Liver (tissue), 10 donors: ENCODE measurements at places on chromosomes 3 and 15. TPM values are rescaled to one million over a fixed set of nuclear protein-coding genes. Genes with fewer than 3 reads are reported as not detected.

- no peak for DNase-seq
Measured at GRCh38 chr15:40080847-40081246, 27.8 kb downstream of the BMF start.

Gene FAM240A
- not detected for total RNA-seq

Gene ADAMTS7
- total RNA-seq: 2.4 TPM

Gene TGFBR2
- total RNA-seq: 61.2 TPM

- DNase-seq: no peak
Measured at GRCh38 chr3:192545333-192545732, 182.0 kb downstream of the FGF12 start.

DNA sequence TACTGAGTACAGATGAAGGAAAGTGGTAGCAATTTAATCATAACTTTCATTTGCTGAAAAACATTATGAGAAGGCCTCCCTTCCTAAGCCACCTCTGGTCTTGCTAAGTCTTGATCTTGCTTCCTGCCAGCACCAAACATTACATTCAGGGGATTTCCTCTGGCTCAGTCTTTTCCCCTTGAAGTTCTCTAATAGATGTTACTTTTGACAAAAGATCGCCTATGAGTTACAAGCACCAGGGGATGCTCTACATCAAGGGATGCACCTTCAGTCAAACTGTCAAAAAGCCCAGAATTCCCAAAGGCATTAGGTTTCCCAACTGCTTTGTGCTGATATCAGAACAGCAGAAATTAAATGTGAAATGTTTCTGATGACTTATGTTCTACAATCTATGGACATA lies 47.3 kb downstream of the AQP9 start:
- DNase-seq: no peak

- DNase-seq: no peak
Measured at GRCh38 chr15:83249030-83249343, 35.5 kb downstream of the BNC1 start.

Gene TPRG1
- 46.6 TPM for total RNA-seq

GRCh38 chr3:112289011-112289410 lies 5.0 kb downstream of the SLC9C1 start:
- no peak for DNase-seq
